ENCODE measurements at places on chromosomes 13 and 19.

DNA sequence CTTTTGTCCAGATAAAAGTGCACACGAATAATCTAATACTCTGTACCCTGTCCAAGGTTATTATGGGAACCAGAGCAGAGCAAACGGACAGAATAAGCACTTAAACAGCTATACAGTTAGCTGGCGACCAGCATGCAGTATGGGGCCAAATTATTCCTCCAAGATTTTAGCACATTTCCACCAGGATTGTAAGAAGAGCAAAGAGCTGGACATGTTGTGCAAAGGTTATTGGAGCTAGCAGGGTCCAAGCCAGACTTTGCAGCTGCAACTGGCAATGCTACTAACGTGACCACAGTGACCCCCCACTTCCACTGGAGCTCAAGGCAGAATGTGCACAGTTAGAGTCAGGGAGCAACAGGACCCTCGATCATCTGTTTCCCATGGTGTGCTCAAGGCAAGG, 89.9 kb downstream of the COL4A1 start:
- DNase-seq: peak; percentile 80

DNA sequence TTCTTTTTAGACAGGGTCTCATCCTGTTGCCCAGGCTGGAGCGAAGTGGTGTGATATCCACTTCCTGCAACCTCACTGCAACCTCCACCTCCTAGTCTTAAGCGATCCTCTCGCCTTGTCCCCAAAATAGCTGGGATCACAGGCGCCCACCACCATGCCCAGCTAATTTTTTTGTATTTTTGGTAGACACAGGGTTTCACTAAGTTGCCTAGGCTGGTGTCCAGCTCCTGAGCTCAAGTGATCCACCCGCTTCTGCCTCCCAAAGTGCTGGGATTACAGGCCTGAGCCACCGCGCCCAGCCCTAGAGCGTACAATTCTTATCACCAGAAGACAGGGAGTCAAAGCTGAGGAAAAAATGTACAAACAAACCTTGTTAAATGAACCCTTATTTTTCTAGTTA, 4.5 kb upstream of the ELOF1 start:
- DNase-seq: no peak

DNA sequence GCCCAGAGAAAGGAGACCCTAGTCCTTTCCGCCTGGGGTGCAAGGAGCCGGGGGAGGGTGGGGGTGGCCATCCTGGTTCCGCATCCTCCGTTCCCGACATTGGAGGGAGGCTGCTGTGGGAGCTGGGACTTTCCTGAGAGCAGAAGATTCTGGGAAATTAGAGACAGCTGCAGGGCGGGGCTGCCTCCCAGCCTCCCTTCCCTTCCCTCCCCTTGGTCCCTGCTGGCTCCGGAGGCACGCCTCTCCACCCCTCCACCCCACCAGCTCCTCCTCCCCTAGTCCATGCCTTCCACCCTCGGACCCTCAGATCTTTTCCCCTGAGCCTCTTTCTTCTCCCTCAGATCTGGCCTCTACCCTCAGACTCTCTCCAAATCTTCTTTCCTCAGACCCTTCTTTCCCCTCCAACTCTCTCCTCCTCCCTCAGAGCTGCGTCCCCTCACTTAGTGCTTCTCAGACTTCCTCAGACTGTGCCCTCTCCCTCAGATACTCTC, 3.1 kb upstream of the BCL3 start:
- DNase-seq: no peak

DNA sequence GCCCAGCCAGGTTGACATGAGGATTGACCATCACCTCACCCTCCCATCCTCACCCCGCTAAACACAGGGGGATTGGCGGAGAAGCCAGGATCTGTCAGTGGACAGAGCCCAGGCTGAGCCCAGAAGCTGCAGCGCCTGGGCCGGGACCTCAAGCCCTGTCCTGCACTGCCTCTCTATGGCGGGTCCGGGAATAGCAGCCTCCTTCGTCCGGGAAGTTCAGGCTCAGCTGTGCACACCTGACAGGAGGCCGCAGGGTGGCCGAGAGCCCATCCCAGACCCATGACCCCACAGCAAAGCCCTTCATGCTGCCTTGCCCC, 67.8 kb downstream of the SPACA7 start:
- DNase-seq: no peak

DNA sequence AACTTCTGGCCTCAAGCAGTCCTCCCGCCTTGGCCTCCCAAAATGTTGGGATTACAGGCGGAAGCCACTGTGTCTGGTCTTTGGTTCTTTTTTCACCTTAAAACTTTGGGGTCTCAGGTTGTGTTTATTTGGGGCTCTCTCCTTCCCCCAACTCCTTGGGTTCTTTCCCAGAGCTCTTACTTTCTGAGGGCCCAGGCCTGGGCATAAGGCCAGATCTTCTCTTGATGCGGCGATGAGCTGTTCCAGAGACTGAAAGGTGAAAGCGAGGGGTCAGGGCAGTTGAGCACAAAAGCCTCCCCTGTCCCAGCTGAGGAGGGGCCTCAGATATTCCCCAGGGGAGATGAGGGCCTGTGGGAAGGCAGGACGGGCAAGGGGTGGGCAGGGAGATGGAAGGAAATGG, 7.1 kb downstream of the POLR1G start:
- DNase-seq: no peak

DNA sequence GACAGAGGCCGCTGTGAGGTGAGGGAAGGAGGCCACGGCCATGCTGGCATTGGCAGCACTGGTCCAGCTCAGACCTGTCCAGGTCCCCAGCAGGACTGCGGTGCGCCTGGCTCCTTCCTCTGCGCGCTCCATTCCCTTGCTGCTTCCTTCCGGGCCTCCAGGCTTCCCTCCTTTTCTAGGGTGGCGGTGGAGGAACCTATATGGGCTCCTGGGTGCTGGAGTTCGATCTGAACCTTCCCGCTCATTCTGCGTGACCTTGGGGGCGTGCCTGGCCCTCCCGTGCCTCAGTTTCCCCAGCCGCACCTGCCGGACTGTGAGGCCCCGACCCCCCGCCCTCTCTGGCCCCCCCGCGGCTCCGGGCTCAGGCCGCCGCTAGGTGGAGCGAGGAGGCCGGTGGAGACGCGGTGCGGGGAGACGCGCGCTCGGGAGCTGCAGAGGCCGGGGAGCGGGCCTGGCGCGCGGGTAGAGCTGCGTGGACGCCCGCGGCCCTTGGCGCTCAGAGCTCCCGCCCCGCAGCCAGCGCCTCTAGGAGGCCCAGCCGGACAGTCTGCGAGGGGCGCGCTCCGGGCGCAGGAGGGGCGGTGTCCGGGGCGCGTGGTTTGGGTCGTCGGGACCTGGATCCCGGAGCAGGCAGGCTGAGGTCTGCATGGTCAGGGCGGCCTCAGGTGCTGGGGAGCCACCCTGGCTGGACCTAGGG, 29.9 kb downstream of the EFNA2 start:
- no peak for DNase-seq
